ENCODE measurements at places on chromosomes 6 and 20. TPM values are rescaled to one million over a fixed set of nuclear protein-coding genes. Genes with fewer than 3 reads are reported as not detected.

The COL19A1 gene
- not detected for total RNA-seq

The SDC4 gene
- 92.6 TPM for total RNA-seq

The ZDHHC14 gene
- total RNA-seq: 6.6 TPM

The SLC35D3 gene
- not detected for total RNA-seq

The PDE10A gene
- 13.8 TPM for total RNA-seq

The MPIG6B gene
- not detected for total RNA-seq

The IL20RA gene
- 1.1 TPM for total RNA-seq

The LTV1 gene
- 12.2 TPM for total RNA-seq
